A172 (cell line): ENCODE measurements at places on chromosomes 12 and 14. TPM values are rescaled to one million over a fixed set of nuclear protein-coding genes. Genes with fewer than 3 reads are reported as not detected.

DNA sequence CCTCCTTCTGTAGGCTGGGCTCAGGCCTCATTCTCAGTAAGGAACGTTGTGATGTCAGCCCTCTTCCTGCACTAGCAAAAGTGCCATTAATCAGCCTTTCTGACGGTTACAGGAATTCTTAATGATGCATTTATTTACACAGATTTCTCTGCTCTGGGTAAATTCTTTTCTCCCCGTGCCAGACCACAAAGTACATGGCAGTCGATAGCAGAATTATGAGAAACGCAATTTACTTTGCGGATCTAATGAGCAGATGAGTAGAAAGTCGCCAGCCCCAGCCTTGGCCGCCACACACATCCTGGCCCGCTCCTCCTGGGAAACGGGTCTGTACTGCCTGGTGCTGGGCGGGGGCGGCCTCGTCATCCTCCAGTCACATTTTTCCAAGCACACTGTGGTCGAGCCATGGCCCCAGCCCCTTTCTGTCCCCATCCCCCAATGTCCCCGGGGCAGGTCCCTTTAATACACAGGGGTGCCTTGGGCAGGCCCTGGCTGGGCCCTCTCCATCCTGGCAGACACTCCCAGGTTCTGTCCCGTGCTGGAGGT is 25.9 kb downstream of the NOC4L start:
- DNase-seq: peak; percentile 91

Gene ZNF385A
- 1.3 and 5.3 TPM in 2 replicates for total RNA-seq

- no peak for DNase-seq
Observed at GRCh38 chr12:89344043-89344861, 8.0 kb downstream of the DUSP6 start.

Gene OR6C74
- not detected in 2 replicates for total RNA-seq

DNA sequence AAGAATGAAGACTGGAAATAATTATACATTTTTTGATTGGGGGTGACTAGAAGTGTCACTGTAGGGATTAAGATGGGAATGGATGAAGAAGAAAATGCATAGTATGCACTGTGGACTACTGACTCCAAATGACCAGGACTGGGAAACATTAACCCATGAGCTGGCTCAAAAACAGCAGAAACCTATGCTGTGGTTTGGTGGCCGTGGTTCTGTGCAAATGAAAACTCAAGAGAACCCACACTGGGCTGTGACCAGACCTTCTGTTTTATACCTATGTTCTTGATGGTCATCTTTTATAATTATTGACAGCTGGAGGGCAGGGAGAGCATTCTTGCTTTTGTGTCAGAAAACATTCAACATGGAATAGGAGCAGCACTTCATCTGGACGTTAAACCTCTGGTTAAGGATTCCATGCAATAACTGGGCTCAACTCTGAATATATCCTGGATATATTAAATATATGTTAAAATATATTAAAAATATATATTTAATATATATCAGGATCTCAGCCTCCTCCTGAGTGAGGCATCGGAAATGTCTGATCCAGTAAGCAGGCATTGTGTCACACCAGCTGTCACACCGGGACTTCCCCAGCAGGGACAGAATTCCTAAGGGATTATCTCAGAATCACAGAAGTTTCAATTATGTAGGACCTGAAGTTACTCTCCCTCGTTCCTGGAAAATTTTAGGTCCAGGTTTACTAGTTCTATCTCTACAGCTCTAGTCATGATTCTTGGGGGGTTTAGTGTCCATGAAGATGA is 48.5 kb downstream of the BBS10 start:
- peak; percentile 64 for DNase-seq

Gene ANO4
- 0.17 TPM in 1 of 2 replicates, not detected in the other for total RNA-seq

- DNase-seq: no peak
Observed at GRCh38 chr12:80262346-80262745, 163.0 kb downstream of the OTOGL start.

Gene GPR65
- not detected in 2 replicates for total RNA-seq

Gene NINJ2
- total RNA-seq: not detected in 2 replicates

- no peak for DNase-seq
Observed at GRCh38 chr12:49108958-49109404, 1.7 kb downstream of the LMBR1L start.

GRCh38 chr14:33930439-33930838 is 20.4 kb downstream of the EGLN3 start:
- DNase-seq: no peak

Gene NXPH4
- total RNA-seq: 5.3 and 5.8 TPM in 2 replicates

GRCh38 chr12:82688035-82688501 is 1.4 kb downstream of the TMTC2 start:
- peak; percentile 5 for DNase-seq

GRCh38 chr12:12891080-12891880 is at the start of gene GPRC5A:
Gene GPRC5A (plus strand): TSS chr12:12891562. CDS start chr12:12908250, 16,688 bp downstream.
- peak; percentile 94 for DNase-seq

DNA sequence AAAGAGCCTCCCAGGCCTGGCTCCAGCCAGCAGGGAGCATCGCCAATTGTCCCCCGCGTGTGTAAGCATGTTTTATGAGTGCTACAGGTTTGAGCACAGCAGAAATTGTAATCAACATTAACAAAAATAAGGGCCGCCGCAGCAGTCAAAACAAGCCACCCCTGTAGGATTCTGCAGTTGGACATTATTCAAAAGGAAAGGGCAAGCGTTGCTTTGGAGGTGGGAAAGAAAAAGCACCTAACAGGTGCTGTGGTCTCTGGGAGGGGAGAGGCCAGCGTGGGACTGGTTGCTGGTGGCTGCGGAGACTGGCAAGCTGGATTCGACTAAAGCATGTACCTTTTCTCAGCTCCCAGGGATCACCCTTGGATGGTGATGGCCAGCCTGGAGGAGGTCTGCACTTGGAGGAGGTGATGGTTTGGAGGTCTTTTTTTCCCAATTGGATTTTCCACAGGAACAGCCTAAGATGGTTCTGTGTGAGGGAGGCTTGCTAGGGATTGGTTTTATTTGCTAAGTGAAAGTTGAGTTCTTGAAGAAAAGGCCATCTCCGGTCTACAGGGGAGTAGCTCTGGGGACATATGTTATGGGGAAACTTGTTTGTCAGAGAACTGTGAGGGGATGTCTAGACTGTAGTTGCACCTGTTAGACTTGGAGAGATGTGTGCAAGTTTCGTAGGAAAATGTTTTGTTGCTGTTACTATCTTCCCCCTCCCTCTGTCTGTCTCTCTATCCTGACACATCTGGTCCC is 2.0 kb downstream of the DYRK2 start:
- no peak for DNase-seq

DNA sequence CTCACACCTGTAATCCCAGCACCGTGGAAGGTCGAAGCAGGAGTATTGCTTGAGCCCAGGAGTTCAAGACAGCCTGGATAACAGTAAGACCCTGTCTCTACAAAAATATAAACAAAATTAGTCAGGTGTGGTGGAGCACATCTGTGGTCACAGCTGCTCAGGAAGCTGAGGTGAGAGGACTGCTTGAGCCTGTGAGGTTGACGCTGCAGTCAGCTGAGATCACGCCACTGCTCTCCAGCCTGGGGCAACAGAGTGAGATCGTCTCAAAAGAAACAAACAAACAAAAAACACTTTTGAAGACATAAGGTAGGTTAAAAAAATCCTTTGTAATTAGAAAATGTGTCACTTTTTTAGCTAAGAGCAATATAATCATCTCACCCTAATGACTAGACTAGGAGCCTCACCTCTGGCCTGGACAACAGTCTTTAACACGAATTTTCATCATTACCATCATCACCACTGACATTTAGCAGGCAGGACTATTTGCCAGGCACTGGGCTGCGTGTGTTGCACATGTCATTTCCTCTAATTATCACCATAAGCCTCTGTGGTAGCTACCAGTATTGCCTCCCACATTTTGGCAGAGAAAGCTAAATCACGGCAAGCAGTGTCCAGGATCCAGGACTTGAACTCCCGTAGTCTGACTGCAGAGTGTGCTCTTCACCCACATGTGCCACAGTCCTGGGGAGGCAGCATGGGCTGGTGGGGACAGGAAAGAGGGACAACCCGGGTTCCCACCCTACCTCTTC is 4.6 kb upstream of the SYCP3 start:
- DNase-seq: no peak

- no peak for DNase-seq
Observed at GRCh38 chr12:31021809-31022494, 51.7 kb upstream of the DDX11 start.

GRCh38 chr14:77258566-77258965 is 12.4 kb downstream of the NGB start:
- DNase-seq: no peak

DNA sequence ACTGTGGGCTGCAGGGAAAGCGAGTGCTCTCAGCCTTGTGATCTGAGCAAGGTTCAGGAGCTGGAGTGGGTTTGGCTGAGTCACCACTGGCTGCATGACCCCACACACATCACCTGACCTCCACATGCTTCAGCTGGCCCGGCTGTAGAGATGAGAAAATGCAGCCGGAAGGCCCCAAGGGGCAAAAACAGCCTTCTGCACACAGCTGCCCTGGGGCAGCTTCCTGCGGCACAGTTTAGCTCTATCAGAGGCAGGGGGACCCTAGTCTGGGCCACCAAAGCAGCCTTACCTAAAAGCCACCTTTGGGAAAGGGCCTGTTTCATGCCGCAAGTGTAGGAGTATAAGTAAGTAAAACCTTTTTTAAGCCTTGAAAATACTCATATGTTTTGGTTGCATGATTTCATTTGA is 123.3 kb downstream of the SSPN start:
- peak; percentile 72 for DNase-seq

DNA sequence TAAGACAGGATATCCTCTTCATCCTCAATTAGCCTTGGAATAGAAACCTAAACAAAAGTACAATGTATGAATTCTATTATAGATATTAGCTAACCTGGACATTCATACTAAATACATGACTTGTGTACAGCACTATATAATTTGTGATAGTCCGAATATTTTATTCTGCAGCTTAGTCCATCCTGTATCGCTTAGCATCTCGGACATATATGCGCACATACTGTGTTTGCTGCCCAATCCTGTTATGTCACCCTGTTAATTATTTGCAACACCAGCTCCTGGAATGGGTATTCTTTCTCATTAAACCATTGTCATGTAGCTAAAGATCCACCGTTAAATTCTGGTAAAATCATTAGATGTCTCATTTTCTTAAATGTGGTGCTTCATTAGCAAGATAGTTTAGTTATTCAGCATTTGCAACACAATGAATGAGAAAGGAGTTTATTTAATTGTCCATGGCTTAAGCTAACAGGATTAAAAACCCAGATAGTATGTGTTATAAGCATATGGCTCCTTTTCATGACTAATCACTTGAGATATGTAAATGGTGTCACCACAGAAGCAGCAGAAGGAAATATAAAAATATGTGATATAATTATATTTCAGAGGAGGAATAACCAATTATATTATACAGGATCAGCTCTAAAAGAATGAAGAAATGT is 156.0 kb upstream of the ARHGAP5 start:
- no peak for DNase-seq

- DNase-seq: peak; percentile 88
Observed at GRCh38 chr12:46473634-46474329, 101.2 kb upstream of the SLC38A2 start.

DNA sequence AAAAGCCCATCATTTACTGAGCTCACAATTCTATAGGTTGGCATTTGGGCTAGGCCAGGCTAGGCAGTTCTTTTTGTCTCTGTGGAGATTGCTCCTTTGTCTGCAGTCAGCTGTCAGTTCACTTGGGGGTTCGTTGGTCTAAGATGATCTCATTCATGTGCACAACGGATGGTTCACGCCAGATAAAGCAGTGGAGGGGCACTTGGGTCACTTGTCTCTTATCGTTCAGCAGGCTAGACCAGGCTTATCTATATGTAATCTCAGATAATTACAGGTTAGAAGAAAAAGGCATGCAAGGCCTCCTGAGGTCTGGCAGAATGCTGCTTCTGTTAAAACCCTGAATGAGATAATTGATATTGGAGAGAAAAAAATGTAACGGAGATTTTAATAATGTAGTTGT is 119.0 kb upstream of the ATP2B1 start:
- no peak for DNase-seq

GRCh38 chr14:100127853-100128455 is 31.5 kb downstream of the DEGS2 start:
- DNase-seq: no peak

- no peak for DNase-seq
Observed at GRCh38 chr12:118830296-118830695, 151.0 kb upstream of the SRRM4 start.

- DNase-seq: no peak
Observed at GRCh38 chr12:131775392-131776236, 52.6 kb upstream of the MMP17 start.

- no peak for DNase-seq
Observed at GRCh38 chr12:46777587-46777986, 48.2 kb downstream of the SLC38A4 start.

- DNase-seq: no peak
Observed at GRCh38 chr14:56810836-56811592, 735 bp upstream of the OTX2 start.
